Thymus (tissue), 14 donors: ENCODE measurements at places on chromosomes 7 and 10. TPM values are rescaled to one million over a fixed set of nuclear protein-coding genes. Genes with fewer than 3 reads are reported as not detected.
A peak's percentile ranks its signal among the peaks of the same experiment; 100 is the strongest.

Gene ACBD5
- 13.6 TPM for total RNA-seq

Gene SBDS
- total RNA-seq = 45.3 TPM

- no peaks in the 10 kb centered on the region for H3K4me1 ChIP-seq
- DNase-seq = no peak
- no peak overlapping the region for H3K27ac ChIP-seq
- no peaks in the 10 kb centered on the region for H3K36me3 ChIP-seq
- H3K4me3 ChIP-seq = no peak overlapping the region
Measured at GRCh38 chr7:120190566-120190965, 82.4 kb upstream of the KCND2 start.

DNA sequence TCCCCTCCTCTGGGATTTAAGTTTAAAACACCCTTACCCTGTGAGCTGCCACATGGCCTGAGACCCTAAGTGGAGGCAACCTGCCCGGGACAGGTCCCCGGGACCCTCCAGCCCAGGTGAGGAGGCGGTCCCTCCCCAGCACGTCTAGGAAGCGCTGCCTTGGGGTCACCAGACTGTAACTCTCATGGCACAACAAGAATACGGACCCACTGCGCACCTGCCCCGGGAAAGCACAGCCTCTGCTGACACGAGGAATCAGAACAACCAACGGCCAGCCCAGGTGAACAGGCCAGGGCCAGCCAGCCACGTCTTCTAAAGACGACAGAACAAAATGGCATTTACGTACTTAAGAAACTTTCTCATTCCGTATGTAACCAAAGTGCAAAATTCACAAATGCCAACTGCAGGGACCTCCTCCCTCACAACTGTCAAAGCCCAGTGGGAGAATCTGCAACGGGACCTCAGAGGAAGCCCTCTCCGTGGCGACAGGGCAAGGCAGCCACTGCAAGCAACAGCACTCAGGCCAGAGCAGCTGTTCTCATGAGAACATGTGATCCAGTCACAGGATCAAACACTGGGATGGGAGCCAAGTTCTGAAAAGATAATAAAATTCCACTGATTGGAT is 208.4 kb downstream of the DIP2C start:
- no peaks in the 10 kb centered on the region for H3K4me1 ChIP-seq
- DNase-seq = no peak
- peaks cover 5% of the 10 kb centered on the region for H3K27me3 ChIP-seq
- no peak overlapping the region for H3K4me3 ChIP-seq

DNA sequence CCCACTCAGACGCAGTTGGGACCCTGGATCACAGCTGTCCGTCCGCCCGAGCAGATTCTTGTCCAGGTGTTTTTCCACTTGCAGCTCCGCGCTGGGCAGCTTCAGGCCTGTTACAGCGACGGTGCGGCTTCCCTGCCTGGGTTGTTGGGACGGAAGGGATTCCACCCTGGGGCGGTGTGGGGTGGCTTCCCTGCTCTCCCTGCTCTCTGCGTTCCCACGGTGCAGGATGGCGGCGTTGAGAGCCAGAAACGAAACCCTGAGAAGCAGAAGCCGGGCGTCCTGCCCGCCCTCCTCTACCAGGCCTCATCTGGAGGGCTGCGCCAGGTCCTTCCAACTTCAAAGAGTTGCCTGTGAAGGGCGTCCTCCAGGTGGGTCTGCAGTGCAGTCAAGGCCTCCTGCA is 194.4 kb downstream of the ADARB2 start:
- H3K4me3 ChIP-seq = no peak overlapping the region
- H3K27me3 ChIP-seq = no peaks in the 10 kb centered on the region
- no peaks in the 10 kb centered on the region for H3K4me1 ChIP-seq
- no peak for DNase-seq

GRCh38 chr10:98267894-98268693 is at the start of gene LOXL4:
Gene LOXL4, minus strand, starts transcription at chr10:98268194. Its CDS starts 5,175 bp downstream, at chr10:98263019.
- no peaks in the 10 kb centered on the region for H3K4me1 ChIP-seq
- peaks cover 54% of the 10 kb centered on the region for H3K27me3 ChIP-seq
- no peak for DNase-seq

DNA sequence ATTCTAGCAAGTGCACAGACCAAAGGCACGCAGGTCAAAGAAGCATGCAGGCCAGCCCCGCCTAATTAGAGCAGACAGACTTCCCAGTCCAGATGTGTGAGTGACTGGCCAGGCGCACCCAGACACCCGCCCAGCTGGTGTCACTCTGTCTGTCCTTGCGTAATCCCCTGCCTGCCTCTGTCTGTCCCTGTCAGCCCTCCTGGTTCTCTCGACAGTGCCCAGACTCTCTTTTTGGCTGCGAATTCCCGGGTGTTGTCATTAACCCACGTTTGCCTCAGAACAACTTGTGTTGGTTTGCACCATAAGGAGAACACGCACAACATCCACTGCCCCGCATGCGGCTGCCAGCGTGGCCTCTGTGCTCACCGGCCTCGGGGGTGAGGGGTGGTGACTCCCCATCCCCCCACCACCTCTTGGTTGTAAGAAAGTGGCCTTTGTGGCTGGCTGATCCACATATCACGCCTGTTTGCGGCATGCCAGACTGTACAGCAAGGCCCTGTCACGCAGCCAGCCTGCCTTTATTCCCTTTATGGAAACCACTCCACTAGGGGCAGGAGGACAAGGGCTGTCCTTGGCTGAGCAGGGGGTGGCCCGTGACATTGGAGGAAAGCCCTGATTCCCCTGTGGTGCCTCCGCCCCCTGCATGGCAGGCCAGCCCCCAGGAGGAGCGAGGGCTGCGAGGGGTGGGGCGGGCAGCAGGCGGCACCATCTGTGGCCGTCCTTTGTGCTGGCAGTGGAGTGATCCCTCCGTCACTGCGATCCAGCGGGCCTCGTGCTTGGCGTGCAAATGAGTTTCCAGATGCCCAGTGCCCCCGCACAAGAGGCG is 72.8 kb upstream of the PPIF start:
- H3K36me3 ChIP-seq = peaks cover 31% of the 10 kb centered on the region
- DNase-seq = no peak
- no peak overlapping the region for H3K27ac ChIP-seq
- H3K4me3 ChIP-seq = no peak overlapping the region
- peaks cover 8% of the 10 kb centered on the region for H3K4me1 ChIP-seq

DNA sequence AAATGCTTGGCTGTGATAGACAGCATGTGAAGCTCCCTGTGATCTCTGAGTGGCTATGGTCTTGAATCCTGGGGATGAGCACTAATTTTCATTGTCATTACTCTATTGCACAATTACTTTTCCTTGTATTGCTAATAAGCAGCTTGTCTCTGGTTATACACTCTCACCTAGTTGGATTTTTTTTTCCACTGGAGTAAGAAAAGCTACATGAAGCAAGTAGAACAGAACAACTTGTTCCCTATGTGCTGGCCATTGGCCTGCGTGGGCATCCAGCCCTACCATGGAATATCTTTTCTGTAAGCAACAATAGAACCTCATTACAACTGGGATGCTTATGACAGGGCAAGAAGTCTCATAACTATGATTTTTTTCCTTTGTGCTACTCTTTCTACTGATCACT is 807.4 kb downstream of the TNS3 start:
- no peak overlapping the region for H3K4me3 ChIP-seq
- H3K27ac ChIP-seq = no peak overlapping the region
- DNase-seq = no peak
- H3K27me3 ChIP-seq = no peaks in the 10 kb centered on the region
- H3K36me3 ChIP-seq = no peaks in the 10 kb centered on the region

GRCh38 chr10:75538765-75539164 is 107.3 kb downstream of the LRMDA start:
- H3K27me3 ChIP-seq = no peaks in the 10 kb centered on the region
- H3K27ac ChIP-seq = no peak overlapping the region
- no peaks in the 10 kb centered on the region for H3K36me3 ChIP-seq
- no peak for DNase-seq
- H3K4me1 ChIP-seq = no peaks in the 10 kb centered on the region

- no peak overlapping the region for H3K4me3 ChIP-seq
- no peaks in the 10 kb centered on the region for H3K4me1 ChIP-seq
- no peak for DNase-seq
- H3K27me3 ChIP-seq = no peaks in the 10 kb centered on the region
- H3K27ac ChIP-seq = no peak overlapping the region
- H3K36me3 ChIP-seq = no peaks in the 10 kb centered on the region
Measured at GRCh38 chr7:97480772-97481390, 251.0 kb upstream of the TAC1 start.

- DNase-seq = no peak
- peaks cover 1% of the 10 kb centered on the region for H3K4me1 ChIP-seq
- no peaks in the 10 kb centered on the region for H3K36me3 ChIP-seq
- no peak overlapping the region for H3K4me3 ChIP-seq
Measured at GRCh38 chr7:142776206-142776844, 5.6 kb downstream of the PRSS2 start.

DNA sequence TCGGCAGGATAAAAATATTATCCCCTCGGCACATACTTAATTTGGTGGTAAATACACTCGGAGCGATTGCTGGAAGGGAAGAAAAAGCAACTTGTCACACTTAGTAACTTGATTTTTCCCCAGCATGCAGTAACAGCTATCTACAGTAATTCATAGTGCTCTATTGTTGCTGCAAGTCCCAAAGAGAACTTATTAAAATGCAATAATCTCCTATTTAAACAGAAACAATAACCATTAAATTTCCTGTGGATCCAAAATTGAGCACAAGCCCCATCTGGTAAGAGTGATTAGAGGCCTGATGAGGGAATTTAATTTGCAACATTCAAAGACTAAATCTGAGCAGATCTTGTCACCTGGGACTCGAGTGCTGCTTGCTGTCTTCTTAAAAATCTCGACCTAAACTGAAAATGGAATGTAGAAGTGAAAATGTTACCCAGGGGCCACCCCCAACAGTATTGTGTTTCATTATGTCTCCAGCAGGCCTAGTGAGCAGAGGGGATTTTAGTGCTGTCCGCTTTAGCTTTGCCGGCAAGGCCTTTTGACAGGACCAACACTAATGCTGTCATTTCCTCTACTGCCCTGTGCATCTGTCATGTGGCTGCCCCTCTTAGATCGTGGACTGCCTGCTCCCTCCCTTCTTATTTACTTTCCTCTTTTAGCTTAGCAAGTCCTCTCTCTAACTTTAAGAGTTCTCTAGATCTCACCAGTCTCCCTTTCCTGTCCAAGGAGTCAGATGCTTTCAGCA is 639.7 kb downstream of the AUTS2 start:
- peak; percentile 1 for DNase-seq
- no peaks in the 10 kb centered on the region for H3K27me3 ChIP-seq
- H3K36me3 ChIP-seq = no peaks in the 10 kb centered on the region
- H3K4me1 ChIP-seq = no peaks in the 10 kb centered on the region

DNA sequence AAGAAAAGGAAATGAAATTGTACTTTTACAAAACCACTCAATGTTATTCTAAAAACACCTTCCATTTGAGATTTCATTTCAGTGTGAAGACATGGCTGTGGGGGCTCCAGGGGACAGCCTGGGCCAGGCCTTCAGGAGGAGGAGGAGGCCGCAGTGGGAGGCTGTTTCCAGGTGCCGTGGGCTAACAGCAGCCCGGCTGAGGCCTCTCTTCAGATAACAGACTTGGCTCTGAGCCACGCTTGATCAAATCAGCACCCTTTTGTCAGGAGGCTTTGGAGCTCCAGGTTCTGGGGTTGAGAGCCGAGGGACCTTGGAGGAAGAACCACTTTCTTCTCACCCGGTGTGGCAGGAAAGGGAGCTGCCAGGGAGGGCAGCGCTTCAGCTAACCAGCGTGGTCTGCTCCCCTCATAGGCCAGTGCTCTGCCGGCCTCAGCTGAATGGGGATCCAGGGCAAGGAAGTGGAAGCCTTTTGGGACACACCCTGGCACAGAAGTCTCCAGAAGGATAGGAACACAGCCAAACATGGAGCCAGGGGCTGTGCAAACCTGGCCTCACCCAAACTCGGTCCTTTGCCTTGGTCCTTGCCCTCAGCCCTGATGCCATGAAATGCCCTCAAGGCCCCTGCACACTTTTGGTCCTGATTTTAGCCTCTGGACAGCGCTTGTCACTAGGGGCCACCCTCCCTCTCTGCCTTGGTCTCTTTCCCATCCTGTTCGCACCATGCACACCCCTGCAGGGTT is 23.5 kb upstream of the CHST15 start:
- H3K4me3 ChIP-seq = no peak overlapping the region
- H3K27me3 ChIP-seq = no peaks in the 10 kb centered on the region
- no peak overlapping the region for H3K27ac ChIP-seq
- DNase-seq = no peak
- no peaks in the 10 kb centered on the region for H3K36me3 ChIP-seq

DNA sequence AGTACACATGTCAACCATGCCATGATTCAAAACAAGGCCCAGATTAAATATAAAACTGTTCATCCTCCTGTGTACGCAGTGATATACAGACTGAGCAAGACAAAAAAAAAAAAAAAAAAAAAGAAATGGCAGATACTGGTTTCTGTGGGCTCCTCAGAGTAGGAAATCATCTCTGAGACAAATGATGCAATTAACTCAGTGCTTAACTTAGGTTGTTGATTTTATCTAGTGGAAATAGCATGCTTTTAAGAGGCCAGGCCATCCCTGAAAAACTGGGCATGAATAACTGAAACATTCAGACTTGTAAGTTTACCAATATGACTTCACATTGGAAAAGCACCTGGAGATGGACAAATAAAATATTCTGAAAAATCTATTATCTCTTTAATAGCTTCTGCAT is 69.0 kb downstream of the DKK1 start:
- no peak overlapping the region for H3K27ac ChIP-seq
- no peak overlapping the region for H3K4me3 ChIP-seq
- no peak for DNase-seq
- H3K27me3 ChIP-seq = no peaks in the 10 kb centered on the region
- no peaks in the 10 kb centered on the region for H3K36me3 ChIP-seq
- no peaks in the 10 kb centered on the region for H3K4me1 ChIP-seq

GRCh38 chr7:139706837-139707236 is 71.0 kb downstream of the HIPK2 start:
- DNase-seq = no peak
- H3K4me3 ChIP-seq = no peak overlapping the region
- no peaks in the 10 kb centered on the region for H3K27me3 ChIP-seq
- H3K4me1 ChIP-seq = peaks cover 23% of the 10 kb centered on the region

GRCh38 chr7:77382532-77382931 is 33.6 kb downstream of the GSAP start:
- H3K4me1 ChIP-seq = no peaks in the 10 kb centered on the region
- no peaks in the 10 kb centered on the region for H3K36me3 ChIP-seq
- no peak overlapping the region for H3K27ac ChIP-seq
- no peak for DNase-seq

- no peak overlapping the region for H3K4me3 ChIP-seq
- peaks cover 8% of the 10 kb centered on the region for H3K36me3 ChIP-seq
- peaks cover 2% of the 10 kb centered on the region for H3K27me3 ChIP-seq
- H3K27ac ChIP-seq = no peak overlapping the region
Measured at GRCh38 chr7:962401-963081, 8.1 kb upstream of the ADAP1 start.

DNA sequence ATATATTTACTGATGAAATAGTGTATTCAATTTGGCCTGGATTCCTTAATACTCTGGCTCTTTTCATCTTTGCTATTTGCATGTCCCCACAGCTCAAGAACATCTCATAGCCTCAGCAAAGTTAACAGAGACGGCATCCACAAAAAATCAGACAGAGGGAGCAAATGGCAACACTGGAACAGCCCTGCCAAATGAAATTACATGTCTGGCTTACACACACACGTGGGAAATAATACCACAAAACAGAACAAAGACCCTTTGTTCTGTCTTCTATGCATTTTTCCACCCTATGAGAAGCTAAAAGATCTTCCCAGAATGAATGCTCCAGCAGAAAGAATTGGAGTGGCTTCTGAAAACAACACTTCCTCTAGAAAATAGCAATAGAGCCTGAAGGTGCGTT is 139.5 kb downstream of the ALOX5 start:
- H3K4me3 ChIP-seq = no peak overlapping the region
- no peaks in the 10 kb centered on the region for H3K27me3 ChIP-seq
- H3K4me1 ChIP-seq = no peaks in the 10 kb centered on the region
